Brain microvascular endothelial cell (primary cell): ENCODE measurements at places on chromosomes 11 and 22.
A peak's percentile ranks its signal among the peaks of the same experiment; 100 is the strongest.

- no peak for DNase-seq
Measured at GRCh38 chr11:117600234-117600783, 196.7 kb downstream of the DSCAML1 start.

GRCh38 chr11:128957202-128957482, 14.5 kb upstream of the TP53AIP1 start:
- DNase-seq, result no peak

DNA sequence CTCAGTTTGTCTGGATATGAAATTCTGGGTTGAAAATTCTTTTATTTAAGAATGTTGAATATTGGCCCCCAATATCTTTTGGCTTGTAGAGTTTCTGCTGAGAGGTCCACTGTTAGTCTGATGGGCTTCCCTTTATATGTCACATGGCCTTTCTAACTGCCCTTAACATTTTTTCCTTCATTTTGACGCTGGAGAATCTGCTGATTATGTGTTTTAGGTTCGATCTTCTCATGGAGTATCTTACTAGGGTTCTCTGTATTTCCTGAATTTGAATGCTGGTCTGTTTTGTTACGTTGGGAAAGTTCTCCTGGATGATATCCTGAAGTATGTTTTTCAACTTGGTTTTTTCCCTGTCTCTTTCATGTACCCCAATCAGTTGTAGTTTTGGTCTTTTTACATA, 22.8 kb downstream of the OR52A5 start:
- DNase-seq, result no peak

GRCh38 chr11:28400331-28401100, 292.3 kb downstream of the METTL15 start:
- DNase-seq, result peak; percentile 54

- DNase-seq, result peak; percentile 98
Measured at GRCh38 chr11:130166457-130166784, 6.8 kb downstream of the ST14 start.

- no peak for DNase-seq
Measured at GRCh38 chr11:45237711-45238315, 48.3 kb downstream of the SYT13 start.

DNA sequence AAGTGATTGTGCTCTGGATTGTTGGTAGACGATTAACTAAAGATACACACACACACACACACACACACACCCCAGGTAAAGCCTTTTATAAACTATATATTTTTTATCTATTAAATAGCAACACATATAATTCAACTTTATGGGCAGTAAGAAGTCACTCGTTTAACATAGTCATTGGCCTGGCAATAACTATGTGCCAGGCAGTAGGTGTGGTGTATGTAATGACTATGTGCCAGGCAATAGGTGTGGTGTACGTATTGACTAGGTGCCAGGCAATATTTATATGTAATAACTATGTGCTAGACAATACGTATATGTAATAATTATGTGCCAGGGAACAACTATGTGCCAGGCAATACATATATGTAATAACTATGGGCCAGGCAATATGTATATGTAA, 40.0 kb upstream of the TENM4 start:
- no peak for DNase-seq

DNA sequence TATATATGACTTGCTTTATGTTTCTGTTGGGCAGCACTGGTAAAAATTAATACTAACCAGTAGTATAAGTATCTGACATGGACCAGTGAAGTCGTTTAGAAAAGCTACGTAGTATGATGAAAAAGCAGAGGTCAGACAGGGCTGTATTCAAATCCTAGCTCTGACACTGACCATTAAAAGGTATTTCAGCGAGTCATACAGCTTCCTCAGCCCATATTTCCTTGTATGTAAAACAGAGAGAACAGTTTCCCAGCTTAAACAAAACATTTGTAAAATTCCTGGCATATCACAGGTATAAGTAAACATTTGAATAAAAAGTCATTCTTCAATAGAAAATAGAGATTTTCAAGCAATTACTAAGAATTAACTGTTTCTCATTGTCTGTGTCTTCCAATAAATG, 4.2 kb downstream of the NOX4 start:
- DNase-seq, result no peak

DNA sequence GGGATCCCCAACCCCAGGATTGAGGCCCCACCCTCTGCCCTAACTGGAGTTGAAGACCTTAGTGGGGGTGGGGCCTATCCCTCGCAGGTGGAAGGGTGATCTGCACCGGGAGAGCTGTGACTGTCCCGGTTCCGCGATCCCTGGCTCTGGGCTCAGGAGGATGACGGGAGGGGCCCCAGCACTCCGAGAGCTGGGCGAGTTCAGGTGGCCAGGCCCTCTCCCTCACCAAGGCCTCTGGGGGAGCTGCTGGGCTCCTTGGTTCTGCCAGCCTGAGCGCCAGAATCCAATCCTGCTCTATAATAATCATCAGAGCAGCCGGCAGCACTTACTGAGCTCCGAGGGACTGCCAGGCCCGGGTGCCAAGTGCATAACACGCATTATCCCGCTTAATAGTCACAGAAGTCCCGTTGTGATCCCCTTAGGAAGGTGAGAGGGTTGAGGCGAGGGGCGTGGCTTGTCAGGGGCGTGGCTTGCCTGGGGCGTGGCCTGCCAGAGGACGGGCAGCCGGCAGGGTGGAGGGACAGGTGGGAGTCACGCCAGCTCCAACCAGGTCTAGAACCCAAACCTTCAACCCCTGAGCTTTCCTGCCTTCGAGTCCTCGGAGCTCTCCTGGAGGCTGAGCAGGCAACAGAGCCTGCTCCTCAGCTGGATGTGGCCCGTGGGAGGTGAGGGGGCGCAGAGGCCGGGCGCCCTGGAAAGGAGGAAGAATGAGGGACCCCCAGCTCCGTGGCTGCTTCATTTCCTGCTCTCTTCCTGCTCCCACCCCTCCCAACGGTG, 7.3 kb upstream of the SYT7 start:
- DNase-seq, result no peak

DNA sequence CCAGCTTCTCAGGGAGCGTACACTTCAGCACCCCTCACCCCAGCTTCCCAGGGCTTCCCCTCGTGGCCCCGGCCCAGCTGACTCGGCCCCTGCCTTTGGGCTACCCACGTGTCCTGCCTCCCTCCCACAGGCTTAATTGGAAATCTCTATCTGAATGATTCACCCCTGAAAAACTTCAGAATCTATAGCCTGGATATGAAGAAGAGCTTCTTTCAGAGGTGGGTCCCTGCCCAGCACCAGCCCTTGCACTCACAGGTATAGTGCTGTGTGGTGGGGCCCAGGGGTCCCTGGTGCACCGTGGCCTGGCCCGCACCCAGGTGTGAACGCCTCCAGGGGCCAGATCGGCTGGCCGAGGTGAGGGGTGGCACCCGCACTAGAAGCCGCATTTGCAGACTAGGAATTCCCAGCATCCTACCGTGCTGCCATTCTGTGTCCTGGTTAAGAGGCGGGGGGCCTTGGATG, 38.4 kb downstream of the B3GAT1 start:
- DNase-seq, result no peak

DNA sequence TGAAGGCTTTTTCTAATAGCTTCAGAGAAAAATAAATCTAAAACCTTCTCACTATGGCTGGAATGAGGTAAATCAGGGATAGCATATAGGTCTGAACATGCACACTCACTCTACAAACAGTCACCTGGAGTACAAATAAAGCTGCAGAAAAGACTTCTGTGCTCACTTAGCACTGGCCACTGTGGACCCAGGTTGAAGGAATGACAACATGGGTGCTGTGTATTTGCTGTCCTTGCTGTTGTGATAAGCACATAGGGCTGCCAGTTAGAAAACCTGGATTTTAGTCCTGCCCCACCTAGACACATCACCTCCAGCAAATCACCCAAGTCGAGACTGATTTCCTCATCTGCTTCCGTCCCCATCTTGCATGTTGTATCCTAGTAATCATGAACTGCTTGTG, 51.2 kb downstream of the FZD4 start:
- DNase-seq, result no peak

GRCh38 chr11:119942583-119943297, 195.2 kb downstream of the TRIM29 start:
- DNase-seq, result no peak

GRCh38 chr11:79314906-79315689, 125.7 kb downstream of the TENM4 start:
- DNase-seq, result peak; percentile 2

- DNase-seq, result no peak
Measured at GRCh38 chr11:41307296-41308080, 152.0 kb downstream of the LRRC4C start.

GRCh38 chr11:126156814-126157213, 54.6 kb downstream of the RPUSD4 start:
- DNase-seq, result no peak

- no peak for DNase-seq
Measured at GRCh38 chr22:39597236-39597869, 26.8 kb downstream of the CACNA1I start.

- DNase-seq, result no peak
Measured at GRCh38 chr11:13954591-13954990, 7.9 kb upstream of the SPON1 start.

DNA sequence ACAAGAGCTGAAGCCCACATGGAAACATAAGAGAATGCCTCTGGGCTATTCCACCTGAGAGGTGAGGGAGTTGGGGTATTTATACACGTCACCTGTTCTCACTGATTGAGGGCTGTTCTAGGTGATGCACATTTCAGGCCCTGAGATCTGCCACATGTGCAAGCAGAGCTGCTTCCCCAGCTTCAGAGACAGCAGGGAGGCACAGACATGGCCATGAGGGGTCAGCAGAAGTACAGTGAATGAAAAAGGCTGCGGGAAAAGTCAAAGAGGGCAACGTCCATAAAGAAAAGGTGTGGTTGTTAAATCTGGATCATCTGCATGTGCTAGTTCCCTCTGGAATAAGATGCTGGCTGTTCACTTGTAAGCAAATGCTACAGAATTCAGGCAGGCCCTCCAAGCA, 75.4 kb downstream of the GAB4 start:
- DNase-seq, result no peak

DNA sequence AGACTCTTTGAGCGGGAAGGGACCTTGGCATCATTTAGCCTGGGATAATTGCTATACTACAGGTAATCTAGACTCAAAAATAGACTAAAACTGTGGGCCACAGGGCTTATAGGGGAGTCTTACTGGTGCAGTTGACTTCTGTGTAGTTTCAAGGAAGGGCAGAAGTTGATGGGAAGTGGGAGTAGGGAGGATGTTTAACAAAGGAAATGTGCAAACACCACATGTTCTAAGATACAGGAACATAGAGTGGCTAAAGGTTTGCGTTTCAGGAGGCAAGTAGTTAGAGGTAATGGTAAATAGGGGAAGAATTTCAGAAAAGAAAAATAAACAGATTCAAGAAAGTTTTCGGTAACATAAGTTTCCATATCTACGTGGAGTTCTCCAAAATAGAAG, 14.4 kb upstream of the SORL1 start:
- DNase-seq, result no peak

DNA sequence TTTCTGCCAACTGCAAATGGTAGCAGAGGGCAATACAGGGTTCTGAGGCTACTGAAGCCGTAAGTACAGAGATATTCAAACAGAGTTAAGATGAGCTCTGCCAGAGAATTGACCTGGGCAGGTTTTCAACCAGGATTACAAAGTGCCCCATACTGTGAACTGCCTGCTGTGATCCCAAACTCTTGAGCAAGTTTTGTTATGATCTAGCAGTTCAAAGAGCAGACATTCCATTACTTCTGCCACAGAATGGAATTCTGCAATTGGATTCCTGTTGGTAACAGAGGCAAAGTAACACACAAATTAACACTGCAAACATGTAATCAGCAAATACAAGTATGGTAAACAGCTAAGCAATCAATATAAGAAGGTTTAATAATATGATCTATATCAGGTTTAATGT, 31.2 kb downstream of the ALG9 start:
- DNase-seq, result peak; percentile 24

DNA sequence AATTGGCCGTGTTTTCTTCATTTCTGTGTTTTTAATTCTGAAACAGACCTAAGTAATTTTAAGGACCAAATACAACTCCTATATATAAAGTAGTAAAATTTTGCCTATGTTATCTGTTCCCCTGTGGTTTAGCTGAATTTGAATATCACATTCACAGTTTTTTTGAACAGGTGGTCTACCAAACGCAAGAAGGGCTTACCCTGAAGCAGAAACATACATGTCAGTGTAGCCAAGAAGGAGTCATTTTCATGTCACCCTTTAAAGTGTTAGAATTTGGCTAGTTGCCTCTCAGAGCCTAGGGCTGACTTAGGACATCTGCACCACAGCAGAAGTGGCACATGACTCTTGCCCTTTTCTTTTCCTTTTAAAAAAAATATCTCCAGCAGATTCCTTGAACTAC, 34.3 kb downstream of the MYBPC3 start:
- no peak for DNase-seq

DNA sequence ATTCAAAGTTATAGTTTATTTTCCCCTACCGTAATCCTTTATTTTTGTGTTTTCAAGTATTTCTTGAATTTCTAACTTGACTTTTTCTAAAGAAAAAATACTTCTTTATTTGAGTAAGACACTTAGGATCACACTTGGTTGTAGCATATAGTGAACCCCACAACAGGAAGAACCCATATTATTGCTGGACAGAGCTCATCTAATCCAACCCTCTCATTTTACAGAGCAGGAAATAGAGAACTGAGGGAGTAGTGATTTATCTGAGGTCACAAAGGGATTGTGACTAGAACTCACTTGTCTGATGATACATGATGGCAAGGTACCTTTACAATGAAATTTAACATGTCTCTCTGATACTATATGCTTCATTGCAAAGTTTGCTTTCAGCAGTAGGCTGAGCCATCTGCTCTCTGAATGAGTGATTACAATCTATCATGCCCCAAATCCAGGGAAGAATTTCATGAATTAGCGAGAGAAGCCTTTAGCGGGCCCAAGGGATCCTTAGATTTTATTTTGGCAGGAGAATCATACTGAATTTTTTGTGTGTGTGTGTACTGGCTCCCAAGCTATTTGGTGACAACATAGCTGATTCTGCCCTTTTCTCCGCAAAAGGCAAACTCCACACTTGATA, 9.8 kb downstream of the SLC17A6 start:
- no peak for DNase-seq

DNA sequence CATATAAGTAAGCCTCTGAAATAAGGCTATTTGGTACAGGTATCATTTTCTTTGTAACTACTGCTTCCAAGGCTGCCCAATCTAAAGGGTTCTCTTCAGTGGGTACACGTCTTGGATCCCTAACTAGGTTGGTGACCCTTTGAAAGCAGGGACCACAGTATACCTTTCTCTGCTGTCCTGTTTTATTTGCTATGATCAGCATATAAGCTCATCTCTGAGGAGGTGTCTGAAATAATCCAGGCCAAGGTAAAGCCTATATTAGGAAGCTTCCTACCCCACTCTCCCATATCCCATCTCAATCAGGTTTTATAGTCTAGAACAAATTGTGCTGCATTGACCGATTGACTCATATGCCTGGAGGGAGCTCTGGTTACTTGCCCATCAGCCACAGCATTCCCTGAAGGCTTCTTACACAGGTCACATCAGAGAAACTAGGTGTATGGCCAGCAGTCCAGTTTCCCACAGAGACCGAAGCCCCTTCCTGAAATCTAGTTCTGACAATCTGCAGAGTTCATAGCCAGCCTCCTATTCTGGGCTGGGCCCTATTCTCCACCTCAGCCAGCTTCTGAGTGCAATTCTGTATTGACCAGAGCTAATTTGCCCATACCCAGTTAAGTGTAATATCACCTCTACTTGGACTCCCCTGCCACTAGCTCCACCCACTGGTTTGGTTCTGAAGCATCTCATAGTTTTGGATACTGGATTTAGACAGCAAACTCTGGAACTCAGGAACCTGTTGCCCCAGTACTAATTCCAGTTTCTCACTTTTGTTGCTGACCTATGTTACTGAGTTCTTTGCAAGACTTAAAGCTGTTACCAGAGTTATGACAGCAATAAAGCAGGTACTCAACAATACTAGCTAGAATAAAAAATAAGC, 62.1 kb upstream of the ARHGAP20 start:
- DNase-seq, result no peak
